Stimulated activated CD8-positive, alpha-beta memory T cell treated with anti-CD3 and anti-CD28 coated beads, Interleukin-15, amount 100 ng/mL, for 48 hours (primary cell): ENCODE measurements at places on chromosomes 7 and 10.

- DNase-seq, result no peak
These were observed 381.4 kb downstream of the RPS24 start for GRCh38 chr10:78415111-78415510.

DNA sequence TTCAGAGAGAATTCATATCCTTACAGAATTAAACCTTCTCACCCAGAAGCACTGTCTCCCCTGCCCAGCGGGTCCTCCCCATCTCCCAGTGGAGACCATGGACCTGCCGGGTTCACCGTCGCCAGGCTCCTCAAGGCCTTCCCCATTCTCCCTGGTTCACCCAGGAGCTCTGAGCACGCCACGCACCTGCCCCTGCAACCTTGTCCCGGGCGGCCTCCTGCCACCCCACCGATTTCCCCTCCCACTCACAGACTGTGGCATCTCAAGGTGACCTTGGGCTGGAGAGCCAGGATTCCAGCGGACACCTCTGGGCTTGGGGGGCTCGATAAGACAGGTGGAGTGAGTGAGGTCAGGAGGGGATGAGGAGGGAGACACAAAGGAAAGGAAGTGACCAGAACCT lies 135.3 kb downstream of the PTPRN2 start:
- no peak for DNase-seq

- DNase-seq, result no peak
These were observed 10.1 kb downstream of the FOXL3 start for GRCh38 chr7:300048-300447.

DNA sequence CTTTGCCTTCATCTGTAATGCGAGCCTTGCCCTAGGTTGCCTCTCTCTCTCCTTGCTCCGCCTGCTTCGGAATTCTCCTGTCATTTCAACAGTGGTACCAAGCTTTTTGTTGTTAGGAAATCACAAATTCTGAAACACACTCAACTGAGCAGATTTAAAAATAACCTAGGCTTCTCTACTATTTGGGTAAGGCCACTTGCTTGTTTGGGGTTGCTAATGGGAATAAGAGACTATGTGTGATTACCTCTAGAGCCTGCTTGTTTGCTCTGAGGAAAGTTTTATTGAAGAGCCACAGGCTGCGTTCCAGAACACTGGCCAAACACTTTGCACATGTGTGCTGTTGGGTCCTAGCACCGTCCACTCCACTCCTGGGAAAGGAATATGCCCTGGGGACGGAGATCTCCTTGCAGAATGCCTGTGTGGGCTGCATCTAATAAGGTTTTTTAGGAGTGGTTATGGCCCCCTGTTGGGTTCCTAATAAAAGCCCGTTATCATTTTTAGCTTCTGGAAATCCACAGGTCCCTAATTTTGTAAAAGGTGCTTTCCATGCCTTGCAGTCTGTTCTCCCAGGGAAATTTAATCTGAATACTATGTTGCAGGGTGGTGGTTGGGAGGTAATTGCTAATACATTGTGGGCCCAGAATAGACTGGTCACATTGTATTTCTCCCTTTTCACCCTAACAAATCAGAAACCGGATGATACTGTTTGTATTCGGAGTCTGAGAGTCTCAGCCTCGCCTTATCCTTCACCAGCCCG lies 68.7 kb upstream of the KLF6 start:
- no peak for DNase-seq

DNA sequence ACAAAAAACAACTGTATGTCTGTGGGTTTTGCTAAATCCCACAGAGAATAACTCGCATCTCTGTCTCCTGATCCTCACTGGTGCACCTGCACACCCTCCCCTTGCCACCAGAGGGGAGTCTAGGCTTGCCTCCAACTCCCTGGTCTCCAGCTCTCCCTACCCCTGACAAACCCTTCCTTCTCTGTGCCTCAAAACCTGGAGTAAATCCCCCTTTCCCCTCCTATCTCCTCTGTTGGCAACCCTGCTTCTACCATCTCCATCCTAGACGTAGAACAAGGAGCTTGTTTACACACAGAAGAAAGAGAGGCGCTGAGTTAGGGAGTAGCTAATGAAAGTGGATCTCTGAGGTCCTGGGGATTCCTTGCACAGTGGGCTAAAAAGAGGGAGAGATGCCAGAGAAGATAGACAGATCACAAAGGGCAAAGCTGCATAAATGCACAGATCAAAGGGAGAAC lies 6.0 kb downstream of the MBLAC1 start:
- no peak for DNase-seq
